ENCODE measurements at places on chromosomes 7 and 10.
A peak's percentile ranks its signal among the peaks of the same experiment; 100 is the strongest.

DNA sequence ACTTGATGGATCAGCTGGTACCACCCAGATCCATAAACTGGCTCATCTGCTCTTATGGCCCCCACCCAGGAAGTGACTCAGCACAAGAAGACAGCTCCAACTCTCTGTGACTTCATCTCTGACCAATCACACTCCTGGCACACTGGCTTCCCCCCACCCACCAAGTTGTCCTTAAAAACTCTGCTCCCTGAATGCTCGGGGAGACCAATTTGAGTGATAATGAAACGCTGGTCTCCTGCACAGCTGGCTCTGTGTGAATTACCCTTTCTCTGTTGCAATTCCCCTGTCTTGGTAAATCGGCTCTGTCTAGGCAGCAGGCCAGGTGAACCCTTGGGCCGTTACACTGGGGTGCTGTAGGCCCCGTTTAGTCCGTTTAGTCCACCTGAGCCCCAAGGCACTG is 23.4 kb upstream of the BNIP3 start:
- DNase-seq = peak; percentile 16

- DNase-seq = no peak
Measured at GRCh38 chr10:90969121-90969534, 48.2 kb upstream of the ANKRD1 start.

DNA sequence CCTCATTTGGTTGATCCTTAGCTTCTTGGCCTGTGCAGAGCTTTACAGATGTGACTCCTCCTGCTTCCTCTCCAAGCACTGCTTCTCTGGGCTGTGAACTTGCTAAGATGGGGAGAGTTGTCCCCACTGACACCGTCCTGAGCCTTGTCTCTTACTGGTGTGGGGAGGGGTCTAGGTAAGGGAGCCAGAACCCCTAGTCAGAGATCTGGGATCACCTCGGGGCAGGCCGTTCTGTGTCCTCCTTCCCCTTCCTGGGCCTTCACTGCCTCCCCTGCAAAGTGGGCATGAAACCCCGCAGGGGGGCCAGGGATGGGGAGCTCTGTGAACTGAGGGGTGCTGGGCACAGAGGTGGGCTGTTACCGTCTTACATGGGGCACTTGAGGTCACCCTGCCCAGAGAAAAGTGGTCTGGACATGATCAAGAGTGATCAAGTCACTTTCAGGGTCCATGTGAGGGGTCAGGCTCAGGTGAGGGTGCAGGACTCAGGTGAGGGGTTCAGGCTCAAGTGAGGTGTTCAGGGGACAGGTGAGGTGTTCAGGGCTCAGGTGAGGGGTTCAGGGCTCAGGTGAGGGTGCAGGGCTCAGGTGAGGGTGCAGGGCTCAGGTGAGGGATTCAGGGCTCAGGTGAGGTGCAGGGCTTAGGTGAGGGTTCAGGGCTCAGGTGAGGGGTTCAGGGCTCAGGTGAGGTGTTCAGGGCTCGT is 86.2 kb downstream of the ADCY1 start:
- no peak for DNase-seq

DNA sequence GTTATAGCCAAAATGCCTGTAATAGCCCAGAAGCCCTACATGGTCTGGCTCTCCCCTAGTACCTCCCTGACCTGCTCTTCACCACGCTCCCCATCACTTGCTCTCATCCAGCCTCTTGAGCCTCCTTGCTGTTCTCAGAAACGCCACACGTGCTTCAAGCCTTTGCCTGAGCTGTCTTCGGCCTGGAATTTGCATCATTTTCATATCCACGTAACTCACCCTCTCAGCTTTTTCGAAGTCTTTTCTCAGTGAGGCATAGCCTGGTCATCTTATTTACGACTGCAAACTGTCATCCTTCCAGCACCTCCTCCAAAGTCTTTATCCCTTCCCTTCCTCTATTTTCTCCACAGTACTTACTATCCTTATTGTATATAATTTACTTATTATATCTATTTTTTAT is 151.0 kb upstream of the AHR start:
- no peak for DNase-seq

GRCh38 chr7:142562688-142563087 is 186.6 kb upstream of the PRSS1 start:
- DNase-seq = no peak

DNA sequence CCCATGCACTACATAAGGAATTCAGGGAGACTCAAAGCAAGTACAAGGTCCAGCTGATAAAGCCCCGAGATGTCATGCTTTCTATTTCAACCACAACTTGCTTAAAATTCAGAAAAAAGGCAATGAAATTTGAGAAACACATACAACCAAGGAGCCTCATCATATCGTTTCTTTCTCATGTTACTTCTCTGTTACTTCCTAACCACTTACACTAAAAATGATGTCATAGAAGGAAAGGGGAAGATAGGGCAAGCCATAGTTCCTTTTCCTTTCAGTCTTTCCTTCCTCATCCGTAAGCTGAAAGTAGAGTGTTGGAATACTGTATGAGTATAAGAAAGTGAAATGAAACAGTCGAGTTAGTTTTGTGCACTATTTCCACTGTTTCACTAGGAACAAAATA is 27.9 kb upstream of the CDK14 start:
- DNase-seq = no peak

GRCh38 chr10:50882540-50882983 is 2.9 kb downstream of the A1CF start:
- no peak for DNase-seq

DNA sequence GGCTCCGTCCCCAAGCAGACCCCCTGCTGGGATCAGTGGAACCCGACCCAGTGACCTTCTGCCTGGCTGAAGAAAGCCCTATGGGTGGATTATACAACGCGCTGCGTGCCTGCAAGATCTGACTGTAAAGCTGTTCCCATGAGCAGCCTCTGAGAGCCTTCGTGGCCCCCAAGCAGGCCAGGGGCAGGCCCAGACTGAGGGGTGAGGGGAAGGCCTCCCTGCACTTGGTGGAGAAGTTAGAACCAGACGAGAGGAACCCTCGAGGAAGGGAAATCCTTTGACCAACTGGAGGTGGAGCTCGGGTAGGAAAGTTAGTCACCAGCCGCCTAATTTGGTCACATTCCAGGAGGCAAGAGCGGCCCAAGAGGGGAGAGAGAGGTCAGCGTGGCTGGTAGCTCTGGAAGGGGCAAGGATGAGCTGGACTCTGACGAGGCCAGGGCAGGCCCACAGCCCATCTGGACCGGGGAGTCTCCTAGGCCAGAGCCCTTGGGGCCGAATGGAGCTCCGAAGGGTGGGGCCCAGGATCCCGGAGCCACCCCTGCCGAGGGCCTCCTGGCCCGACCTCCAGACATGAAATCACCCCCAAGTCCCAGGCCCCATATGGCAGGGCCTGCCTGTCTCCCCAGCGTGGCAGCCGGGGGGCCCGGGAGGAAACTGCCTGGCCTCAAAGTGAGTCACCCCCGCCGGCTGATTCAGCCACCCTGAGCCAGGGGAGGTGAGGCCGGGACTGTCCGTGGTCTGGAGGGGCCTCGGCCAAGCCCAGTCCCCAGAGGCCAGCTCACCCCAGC is 23.3 kb upstream of the PDGFA start:
- no peak for DNase-seq

All from hematopoietic multipotent progenitor cell treated with erythropoietin and hydrocortisone succinate and interleukin-3 and kit ligand, for 8 days (in vitro differentiated cells).